ENCODE measurements at places on chromosomes 4 and X. TPM values are rescaled to one million over a fixed set of nuclear protein-coding genes. Genes with fewer than 3 reads are reported as not detected.

The TRIM2 gene
- 28.4 TPM for total RNA-seq

The IL13RA2 gene
- total RNA-seq = 0.18 TPM

The PABPC1L2B gene
- total RNA-seq = not detected

The CYBB gene
- total RNA-seq = 21.9 TPM

The AKAP4 gene
- not detected for total RNA-seq

The RAP1GDS1 gene
- 14.7 TPM for total RNA-seq

The TLR6 gene
- 2.0 TPM for total RNA-seq

The SLC9A6 gene
- total RNA-seq = 19.2 TPM

All from right cardiac atrium (tissue), 5 donors.